ENCODE measurements at places on chromosomes 5 and 9.

DNA sequence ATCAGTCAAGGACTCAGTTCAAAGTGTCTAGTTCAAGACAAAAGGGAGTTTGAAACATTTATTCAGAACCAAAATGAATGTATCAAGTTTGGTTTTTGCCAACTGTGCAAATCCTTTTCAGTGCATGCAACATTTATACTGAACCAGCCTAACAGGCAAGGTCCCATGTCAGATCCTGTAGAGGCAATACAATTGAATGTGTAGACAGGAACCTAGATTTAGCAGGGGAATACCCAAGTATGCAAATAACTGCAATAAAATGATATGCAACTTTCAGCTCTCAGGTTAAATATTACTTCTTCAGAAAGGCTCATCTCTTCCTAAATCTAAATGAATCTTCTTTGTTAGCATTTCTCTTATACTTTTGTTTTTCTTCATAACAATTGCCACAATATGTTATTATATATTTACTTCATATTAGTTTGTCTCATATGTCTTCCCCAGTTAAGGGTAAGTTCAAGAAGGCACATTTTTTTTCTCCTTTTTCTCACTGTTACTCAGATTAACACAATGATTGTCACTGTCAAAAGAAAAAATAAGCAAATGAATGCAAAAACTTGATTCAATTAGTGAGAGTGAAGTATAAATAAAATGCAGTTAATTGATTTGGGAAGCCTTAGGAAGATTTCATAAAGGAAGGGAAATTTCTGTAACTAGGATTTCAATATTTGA, 163.9 kb upstream of the RASA1 start:
- DNase-seq, result no peak

DNA sequence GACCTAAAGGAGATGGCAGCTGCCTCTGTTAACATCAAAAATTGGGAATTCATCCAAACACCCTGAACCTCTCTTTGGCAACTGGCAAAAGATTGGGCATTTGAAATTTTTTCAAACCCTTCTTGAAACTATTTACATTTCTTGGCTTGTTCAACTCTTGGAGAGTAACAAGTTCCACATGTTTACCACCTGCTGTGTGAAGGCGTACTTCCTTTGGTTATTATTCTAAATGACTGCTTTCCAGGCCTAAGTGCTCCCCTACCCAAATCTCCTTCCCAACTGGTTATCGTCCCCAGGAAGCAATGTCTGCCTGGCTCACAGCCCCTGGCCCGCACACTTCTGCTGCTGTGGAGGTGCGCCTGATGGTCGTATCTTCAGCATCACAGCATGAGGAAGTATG, 422.7 kb downstream of the DMAC1 start:
- no peak for DNase-seq

DNA sequence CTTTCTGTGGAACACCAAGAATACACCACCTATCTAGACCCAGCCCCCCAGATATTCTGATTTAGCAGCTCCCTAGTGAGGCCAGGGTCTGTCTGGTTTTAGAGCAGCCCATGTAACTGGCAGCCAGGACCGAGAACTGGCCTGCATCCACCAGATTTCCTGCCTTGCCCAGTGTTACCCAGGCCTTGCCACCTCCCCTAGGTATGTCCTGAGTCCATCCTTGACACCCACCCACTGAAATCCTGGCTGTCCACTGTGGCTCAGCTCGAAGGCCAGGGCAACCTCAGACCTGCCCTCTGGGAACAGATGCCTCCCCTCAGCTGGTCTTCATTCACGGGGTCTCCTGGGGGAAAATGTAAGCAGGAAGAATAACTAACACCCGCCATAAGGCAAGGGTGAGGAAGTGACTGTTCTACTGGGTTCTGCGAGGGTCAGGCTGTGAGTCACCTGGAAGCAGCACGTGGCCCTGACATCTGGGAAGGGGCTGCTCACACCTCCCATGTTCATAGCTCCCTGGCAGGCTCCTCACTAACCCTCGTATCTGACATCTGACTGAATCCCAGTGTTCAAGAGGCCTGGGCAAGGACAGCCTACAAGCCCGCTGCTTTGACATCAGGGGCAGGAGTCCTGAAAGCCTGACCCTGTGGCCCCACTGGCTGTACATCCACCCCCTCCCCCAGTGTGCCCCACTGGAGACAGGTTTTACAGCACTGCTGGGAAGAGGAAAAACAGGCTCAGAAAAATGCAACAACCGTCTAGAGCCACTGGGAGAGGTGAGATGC, 72.7 kb downstream of the SEMA4D start:
- DNase-seq, result no peak

GRCh38 chr9:132828201-132828770, 49.8 kb downstream of the AK8 start:
- DNase-seq, result no peak

DNA sequence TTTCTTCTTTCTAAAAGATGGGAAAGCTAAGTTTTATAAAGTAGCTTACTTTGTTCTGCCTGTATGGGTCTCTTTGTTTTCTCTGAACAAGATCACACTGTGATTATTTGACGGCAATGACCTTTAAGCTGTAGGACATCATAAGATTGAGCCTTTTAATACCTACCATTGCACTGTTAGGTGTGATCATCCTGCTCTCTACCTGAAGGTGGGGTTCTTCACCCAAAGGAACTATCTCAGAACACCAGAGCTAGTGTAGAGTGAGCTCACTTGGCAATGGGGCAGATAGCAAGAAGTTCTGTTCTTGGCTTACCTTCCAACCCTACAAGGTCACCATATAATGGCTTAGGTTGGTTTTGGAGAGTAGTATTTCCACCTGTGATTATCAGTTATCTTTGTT, 200.2 kb downstream of the SPATA31D1 start:
- no peak for DNase-seq

DNA sequence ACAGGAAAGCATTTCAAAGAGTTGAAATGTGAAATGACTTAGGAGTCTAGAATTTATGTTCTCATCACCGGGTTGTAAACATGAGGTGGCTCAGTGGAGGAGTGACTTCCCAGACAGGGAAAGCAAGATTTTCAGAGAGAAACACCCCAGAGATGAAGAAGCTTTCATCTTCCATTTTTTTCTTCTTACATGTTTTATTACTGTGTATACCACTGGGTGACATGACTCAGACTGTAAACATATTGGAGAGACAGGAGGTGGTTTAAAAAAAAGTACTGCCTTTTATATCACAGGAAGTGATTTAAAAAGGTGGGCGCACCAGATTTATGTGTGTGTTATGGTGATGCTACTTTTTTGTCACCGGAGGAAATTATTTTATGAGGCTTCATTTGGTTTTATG, 209.1 kb upstream of the TUT7 start:
- no peak for DNase-seq

DNA sequence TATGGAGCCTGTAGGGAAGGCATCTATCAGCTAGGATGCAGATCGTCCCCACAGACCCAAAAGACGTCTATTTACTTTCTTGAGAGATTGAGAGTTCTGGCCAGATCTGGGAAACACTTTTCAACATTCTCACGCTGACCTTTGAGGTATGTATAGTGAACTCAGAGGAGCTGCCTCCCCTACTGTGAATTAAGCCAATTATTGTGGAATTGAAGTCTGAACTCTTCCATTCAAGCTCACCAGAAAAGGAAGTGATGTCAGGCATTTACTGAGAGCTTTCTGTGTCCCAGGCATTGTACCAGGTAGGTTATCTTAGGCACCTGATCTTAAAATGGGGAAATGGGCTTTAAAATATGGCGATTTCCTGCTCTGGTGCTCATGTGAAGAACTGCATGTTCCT, 136.5 kb downstream of the SV2C start:
- DNase-seq, result no peak

GRCh38 chr5:115181757-115182156, 12.0 kb upstream of the TRIM36 start:
- no peak for DNase-seq

DNA sequence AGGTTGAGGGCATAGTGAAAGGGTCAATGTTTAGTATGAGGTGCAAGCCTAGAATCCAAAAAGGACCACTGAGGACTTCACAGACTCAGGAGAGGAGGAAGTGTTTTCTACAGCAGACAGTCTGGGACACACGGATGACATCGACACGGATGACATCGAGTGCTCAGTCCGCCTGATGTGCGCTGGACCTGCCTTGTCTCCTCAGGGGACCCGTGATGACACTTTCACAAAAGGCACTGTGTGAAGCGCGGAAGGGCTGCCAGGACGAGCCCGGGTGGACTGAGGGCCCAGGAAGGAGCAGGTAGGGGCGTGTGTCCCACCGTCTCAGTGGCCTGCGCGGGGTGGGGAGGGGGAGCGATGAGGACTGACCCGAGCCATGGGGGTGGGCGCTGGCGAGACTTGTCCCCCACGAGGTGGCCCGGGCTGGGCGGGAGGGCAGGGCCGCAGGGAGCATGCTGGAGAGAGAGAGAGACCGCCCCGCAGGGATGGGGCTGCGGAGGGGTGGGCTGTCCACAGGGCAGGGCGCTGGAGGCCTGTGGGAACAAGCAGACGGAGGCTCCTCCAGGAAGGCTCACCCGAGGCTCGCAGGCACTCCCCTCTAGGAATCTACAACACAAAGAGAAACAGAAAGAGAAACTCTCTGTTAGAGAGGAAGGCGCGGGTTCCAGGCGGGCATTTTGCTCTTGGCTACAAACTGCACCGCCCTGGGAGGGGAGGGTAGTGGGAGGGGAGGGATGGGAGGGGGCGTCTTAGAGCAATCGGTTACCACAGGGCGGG, 54.9 kb downstream of the USP20 start:
- peak; percentile 68 for DNase-seq

DNA sequence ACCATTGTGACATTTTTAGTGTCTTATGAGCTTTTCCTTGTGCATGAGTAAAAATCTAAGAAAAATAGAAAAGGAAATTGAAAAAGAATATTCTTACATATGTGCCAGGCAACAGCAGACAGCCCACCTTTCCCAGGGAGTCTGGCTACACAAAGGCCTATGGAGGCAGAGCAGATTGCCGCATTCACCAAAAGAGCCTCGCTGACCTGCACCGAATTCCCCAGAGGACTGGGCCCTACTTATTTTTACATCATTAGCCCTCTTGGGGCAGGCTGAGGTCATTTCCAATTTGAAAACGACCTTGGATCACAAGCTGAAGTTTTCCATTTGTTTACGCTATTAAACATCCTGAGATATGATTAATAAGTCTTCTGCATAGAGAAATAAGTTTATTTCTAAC, 66.2 kb upstream of the WDR41 start:
- DNase-seq, result no peak

DNA sequence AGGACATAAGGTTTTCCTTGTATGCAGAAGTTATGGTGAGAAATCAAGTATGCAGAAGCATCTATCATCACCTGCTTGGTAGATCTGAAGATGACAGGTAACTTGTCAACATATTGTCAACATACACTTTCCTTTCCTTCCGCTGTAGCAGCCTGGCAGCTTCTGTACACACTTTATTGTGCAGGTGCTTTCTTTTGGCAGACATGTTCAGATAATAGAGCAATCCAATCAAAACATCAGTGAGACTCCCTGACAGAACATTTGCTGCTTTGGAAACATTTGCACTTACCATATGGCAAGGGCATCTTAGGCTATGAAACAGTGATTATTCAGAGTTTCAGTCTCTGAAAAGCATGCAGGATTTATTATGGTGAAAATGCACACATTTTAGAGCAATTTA, 161.1 kb upstream of the CDH12 start:
- DNase-seq, result no peak

- no peak for DNase-seq
Observed at GRCh38 chr5:98940581-98940980, 11.8 kb upstream of the CHD1 start.

DNA sequence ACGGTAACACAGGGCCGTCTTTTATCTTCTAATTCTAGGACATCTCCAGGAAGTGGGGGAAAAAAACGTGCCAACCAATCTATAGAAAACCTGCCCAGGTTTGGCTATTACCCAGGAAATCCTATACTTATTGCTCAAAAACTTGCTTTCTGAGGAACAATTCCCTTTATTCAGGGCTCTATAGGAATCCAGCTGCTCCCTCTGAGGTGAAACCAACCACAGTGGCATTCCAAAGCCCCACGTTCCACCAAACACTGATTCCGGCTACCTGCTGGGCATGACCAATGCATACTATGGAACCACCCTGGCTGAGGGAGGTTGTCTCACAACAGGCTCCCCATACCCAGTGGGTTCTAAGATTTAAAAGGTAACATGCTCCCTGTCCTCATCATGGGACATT, 57.6 kb downstream of the GLIS3 start:
- no peak for DNase-seq

GRCh38 chr5:43771611-43772031, 168.6 kb downstream of the NNT start:
- no peak for DNase-seq

DNA sequence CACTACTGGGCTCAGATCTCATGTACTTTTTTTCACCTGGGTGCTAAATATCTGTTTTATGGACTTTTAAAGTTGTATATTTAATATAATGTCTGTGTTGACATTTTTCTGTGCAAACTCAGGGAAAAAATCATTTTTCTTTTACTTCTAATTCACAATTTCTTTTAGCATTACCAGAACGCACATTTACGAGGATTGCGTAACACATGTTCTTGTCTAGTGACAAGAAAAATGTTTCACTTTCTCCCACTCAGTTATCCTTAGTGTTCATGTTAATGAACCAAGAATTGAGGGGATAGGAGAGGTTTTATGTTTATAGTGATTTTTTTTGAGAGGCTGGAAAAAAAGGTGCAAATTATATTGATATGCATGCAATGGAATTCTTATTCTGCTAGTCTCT, 86.3 kb upstream of the PJA2 start:
- no peak for DNase-seq

- DNase-seq, result peak; percentile 58
Observed at GRCh38 chr5:180860273-180860886, 696 bp downstream of the ZFP62 start.

DNA sequence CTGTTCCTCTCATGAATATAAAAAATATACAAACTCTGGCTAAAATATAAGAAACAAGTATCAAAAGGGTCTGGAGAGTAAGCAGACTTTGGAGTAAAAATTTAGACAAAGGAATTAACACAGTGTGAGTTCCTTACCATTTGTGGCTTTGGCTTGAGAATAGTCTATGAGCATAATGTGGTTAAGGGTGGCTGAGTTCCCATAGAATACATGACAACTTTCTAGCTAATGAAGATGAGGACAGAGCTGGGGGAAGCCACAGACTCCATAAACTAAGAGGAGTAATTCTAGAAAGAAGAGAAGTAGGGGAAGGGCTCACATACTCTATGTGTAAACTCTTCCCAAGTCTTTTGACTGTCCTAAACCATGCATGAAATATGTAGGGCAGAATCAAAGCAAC, 79.4 kb downstream of the CAAP1 start:
- DNase-seq, result no peak

- DNase-seq, result no peak
Observed at GRCh38 chr5:175686826-175687225, 29.0 kb downstream of the HRH2 start.

DNA sequence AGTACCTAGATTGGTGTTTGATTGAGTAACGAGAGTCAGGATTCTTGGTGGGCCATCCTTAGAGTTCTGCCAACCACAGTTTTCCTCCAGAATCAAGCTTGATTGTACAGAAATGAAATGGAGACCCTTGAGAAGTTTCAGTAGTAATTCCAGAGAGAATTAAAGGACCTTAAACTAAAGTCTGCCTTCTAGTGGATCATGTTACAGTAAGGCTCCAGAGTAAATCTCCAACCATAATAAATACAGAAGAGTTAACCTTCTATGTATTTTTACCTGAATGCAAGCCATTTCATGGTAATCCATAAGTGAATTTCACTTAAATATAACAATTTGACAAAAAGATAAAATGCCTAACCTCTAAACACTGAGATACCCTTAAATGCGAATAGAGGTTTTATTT, 53.0 kb upstream of the CNTLN start:
- no peak for DNase-seq

- no peak for DNase-seq
Observed at GRCh38 chr5:142872795-142873194, 102.6 kb downstream of the ARHGAP26 start.
